Activated CD4-positive, CD25-positive, alpha-beta regulatory T cell (primary cell): ENCODE measurements at places on chromosomes 7 and 10.

- no peak for DNase-seq
Observed at GRCh38 chr10:29315814-29316213, 26.9 kb downstream of the LYZL1 start.

GRCh38 chr7:151286148-151286547 is 37.7 kb upstream of the SMARCD3 start:
- DNase-seq = no peak

- DNase-seq = no peak
Observed at GRCh38 chr7:26499315-26499897, 207.7 kb downstream of the SNX10 start.

GRCh38 chr10:11249152-11249807 is 231.6 kb downstream of the CELF2 start:
- no peak for DNase-seq

- no peak for DNase-seq
Observed at GRCh38 chr10:110650265-110650668, 6.1 kb downstream of the RBM20 start.

DNA sequence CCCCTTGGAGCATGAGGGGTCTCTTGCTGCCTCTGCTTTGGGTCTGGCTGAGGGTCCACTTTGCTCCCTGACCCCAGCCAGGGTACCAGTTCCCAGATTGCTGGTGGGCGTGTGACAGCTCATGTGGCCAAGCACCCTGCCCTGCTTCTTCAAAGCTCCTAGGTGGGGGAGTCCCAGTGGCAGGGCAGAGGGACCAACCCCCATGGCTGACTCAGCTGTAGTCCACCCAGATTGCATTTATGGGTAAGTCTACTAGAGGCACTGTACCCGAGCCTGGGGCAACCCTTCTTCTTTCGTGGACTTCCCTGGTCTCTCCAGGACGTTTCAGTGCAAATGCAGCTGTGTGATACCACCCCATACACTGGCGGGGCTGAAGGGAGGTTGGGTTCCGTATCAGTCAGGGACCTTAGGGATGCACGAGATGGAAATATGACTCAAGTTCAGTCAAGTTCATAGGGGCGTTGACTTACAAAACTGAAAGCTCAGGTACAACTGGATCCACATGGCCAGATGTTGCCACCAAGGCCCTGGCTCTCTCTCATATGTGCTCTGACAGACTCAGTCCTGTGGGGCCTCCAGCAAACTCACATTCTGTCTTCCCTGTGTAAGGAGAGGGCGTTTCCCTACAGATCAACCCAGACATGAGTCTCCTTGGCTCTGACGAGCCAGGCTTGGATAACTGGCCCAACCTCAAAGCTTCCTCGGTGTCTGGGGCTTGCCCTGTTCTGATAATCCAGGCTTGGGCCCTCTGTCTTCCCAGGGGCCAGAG is 13.6 kb downstream of the PTPRE start:
- DNase-seq = no peak

- DNase-seq = no peak
Observed at GRCh38 chr10:74947781-74948401, 121.5 kb downstream of the KAT6B start.

DNA sequence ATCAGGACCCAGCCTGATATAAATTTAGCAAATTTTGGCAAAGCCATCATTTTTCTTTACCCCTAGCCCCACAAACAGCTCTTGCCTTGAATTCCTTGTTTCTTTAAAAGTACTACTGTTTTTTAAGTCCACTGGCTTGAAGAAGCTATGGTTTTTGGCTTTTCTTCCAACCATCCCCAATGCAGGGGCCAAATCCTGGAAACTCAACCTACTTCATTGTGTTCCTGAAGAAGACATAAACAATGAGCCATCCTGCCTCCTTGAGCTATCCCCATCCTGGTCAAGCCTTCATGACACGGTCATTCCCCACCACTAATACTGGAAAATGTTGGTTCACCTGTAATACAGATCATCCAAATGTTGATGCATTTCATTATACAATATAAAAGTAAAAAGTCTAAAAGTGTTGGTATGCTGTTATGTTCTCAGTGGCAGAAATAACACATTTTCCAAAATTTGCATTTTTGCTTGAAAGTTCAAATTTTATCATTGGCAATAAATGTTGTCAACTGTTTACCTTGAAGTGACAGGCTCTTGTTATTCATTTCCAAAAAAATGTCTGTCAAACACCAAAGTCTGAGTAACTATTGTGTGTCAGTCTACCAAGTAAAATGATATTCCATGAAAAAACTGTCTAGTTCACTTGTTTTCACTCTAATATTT is 92.2 kb downstream of the DOCK4 start:
- no peak for DNase-seq

DNA sequence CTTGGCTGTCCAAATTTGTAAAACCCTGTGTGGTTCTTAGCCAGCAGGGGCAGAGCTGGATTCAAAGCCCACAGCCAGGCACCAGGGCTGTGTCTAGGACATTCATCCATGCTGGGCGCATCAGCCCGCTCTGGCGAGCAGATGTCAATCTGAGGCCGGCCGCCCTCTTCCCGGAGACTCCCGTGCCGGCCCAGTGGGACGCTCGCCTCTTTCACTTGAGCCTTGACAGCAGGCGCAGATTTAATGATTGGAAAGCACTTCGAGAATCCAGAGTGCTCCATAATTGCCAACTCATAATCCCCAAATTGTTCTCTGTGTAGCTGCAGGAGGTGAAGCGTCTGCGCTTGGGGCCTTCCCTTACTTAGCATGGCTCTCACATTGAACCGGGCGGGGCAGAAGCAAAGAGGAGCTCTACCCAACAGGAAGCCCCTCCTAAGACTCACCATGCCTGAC is 36.7 kb downstream of the SLIT1 start:
- DNase-seq = no peak

- DNase-seq = no peak
Observed at GRCh38 chr7:95199779-95200558, 124.4 kb downstream of the PON1 start.

GRCh38 chr10:14259696-14260566 is 70.8 kb downstream of the FRMD4A start:
- no peak for DNase-seq

- DNase-seq = no peak
Observed at GRCh38 chr10:130037169-130037661, 73.1 kb upstream of the EBF3 start.

DNA sequence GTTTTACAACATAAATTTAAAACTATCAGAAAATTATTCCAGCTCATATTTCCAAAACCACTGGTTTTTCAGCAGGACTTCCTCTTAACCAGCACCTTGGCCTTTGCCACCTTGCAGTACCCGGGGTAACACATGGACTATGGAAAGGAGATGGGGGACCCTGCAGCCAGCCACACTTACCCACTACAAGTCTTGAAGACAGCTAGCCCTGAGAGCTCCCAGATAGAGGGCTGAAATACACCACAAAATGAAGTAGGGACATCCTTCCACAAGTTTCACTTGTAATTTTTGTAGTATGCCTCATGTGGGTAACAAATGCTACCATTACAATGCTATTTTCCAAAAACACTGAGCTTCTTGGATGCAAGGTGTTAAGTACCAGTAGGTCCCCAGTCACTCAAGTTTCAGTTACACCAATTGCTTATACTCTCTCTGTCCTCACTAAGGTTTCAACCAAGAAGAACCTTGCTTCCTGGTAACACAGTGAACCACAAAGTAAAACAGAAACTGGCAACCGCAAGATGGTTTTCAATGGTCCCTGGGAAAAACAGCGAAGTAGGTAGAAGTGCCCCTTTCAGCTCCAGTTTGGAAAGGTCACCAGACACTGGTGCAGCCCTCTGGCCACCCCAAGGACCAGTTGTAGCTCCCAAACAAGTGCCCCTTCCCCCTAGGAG is 110.9 kb downstream of the SGMS1 start:
- no peak for DNase-seq

- DNase-seq = no peak
Observed at GRCh38 chr7:112433289-112433688, 17.0 kb upstream of the IFRD1 start.

GRCh38 chr10:3385487-3385886 is 212.9 kb upstream of the PITRM1 start:
- DNase-seq = no peak

- DNase-seq = no peak
Observed at GRCh38 chr7:33195264-33195663, 65.9 kb downstream of the BBS9 start.

DNA sequence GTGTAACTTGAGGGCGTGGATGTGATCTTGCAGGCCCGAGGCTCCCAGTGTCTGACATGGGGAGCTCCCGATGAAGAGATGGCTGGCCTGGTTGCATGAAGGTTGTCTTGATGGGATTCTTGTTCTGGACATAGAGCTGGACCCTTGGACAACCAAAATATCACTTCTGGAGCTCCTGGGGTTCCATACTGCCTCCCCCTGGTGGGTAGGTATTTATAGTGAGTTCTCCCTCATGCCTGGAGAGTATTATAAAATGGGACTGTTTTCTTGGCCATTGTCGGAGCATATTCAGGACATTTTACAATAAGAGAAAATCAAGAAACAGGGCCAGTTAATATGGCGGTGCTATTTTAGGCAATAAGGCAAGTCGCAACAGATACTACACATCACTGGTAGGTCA is 32.6 kb upstream of the GIMAP8 start:
- DNase-seq = no peak

DNA sequence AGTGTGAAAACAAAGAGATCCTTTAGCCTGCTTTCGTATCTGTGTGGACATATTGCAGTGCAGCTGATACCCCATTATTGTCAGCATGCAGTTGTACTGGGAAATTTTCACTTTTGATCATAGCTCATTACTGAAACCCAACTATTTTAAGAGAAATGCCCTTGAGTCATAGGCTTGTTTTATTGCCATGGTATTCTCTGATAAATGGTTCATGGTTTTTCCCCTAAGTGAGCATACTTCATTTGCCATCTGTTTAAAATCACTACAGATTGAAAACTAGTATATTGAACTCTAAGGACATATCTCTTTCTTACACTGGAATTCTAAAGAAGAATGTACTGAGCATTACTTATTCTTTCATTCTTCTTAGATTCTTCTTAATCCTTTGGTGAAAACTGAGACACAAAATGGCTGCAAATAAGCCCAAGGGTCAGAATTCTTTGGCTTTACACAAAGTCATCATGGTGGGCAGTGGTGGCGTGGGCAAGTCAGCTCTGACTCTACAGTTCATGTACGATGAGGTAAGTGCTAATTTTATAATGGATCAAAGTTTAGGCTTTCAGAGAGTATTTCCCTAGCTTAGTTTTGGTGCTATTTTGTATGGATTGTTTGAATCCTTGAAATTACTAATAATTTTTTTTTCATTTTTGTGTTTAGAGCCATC is 63.0 kb downstream of the RALA start:
- DNase-seq = no peak

DNA sequence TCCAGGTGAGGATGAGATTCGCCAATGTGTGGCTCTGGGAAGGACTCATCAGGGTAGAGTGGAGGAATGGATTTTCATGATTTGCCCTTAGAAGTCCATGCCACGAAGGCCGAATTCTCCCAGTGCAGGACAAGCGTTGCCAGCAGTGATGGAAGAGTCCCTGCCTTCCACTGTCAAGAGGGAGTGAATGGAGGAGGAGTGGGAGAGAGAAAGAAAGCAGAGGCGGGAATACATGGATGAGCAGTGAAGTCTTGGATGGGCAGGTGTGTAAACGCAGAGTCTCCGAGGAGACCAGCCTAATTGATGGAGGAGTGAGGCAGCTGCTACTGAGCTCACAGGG is 419.2 kb downstream of the GLRX3 start:
- DNase-seq = no peak

GRCh38 chr10:119153041-119153440 is 12.5 kb downstream of the SFXN4 start:
- no peak for DNase-seq

GRCh38 chr10:24209432-24209771 is 464 bp downstream of the KIAA1217 start:
- no peak for DNase-seq

DNA sequence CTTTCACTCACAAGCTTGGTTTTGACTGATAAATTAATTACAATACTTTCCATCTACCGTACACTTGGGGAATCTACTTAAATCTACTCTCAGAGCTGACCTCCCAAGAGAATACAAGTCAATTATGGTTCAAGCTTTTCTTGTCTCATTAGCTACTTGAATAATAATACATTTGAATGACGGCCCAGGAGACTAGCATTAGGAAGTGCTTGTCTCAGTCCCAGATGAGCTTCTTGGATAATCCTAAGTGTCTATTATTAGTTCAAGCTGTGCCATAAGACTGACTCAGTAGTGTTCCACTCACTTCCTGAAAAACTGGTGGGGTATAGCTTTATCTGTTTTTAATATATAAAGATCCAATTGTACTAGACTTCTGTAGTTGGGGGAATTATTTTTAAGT is 100.2 kb downstream of the GNAT3 start:
- DNase-seq = no peak

DNA sequence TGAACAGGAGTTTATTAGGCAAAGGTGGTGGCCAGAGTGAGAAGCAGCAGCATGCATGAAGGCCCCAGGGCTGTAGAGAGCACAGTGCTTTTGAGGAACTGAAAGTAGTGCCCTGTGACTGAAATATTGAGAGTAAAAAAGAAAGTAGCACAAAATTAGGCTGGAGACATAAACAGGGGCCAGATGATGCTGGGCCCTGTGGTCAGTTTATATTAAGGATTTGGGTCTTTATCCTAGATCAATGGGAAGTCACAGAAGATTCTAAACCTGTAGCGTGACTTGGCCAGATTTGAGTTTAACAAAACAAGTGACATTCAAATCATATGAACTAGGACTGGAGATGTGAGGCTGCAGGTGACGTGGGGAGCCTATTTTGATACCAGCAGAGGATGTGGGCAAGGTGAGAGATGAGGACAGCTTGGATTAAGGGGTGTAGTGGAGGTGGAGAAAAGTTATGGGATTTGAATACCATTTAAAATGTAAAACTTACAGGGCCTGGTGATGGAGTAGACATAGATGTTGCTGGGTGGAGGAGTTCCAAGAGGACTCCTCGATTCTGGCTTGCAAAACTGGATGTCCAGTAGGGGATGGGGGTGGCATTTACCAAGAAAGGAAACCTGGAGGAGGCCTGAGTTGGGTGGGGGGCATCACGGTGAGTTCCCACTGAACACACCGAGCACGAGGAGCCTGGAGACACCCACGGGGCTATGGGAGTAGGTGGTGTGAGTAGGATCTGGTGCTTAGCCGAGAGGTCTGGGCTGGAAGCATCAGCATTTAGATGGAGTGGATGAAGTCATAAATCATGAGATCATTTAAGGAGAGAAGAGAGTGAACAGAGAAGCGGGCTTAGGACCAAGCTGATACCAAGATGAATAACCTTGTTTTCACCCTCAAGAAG is 52.8 kb downstream of the HHEX start:
- DNase-seq = no peak

DNA sequence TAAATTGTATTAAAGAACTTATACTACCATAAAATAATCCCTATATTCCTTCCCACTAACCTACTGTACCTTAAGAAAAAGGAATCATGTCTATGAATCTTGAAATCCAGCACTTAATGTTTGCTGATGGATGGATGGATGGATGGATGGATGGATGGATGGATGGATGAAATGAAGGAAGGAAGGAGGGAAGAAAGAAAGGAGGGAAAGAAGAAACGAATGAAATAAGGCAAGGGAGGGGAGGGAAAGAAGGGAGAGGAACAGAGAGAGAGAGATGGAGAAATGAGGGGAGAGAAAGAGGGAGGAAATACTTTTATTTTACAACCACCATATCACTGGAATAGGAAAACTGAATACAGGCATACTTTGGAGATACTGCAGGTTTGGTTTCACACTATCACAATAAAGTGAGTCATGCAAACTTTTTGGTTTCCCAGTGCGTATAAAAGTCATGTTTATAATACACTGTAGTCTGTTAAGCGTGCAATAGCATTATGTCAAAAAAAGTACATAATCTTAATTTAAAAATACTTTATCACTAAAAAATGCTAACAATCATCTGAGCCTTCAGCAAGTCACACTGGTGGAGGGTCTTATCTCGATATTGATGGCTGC is 219.8 kb downstream of the CHCHD3 start:
- no peak for DNase-seq
